ENCODE measurements at places on chromosomes 5 and 9.

DNA sequence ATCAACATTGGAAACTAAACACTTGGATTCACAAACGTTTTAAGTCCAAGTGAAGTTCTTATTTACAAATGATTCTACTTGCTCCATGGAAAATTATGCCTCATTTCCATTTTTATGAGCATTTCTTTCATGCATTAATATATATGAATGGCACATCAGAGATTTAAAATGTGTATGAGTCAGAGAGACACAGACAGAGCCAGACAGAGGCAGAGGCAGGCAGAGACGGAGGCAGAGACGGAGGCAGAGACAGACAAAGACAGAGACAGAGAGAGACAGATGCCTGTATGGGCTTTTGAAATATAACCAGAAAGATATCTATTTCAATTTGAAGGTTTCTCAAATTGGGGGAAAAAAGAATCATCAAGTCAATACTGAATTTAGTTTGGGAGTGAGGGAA, 649.0 kb downstream of the PTPRD start:
- DNase-seq, result no peak

DNA sequence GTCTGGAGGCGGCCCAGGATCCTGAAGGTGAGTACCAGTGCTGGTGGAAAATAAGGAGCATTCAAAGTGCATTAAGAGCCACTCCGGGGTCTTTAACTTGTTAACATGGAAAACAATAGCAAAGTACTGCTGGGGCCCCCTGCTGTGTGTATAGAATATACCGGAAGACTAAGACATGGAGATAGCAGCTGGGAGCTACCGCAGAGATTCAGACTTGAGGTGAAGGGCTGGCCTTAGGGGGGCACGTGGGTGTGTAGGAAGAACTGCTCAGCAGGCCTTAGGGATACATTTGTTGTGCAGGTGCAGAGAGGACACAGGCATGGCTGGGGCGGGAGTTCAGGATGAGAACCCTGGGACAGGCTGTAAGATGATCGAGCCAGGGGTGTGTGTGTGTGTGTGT, 1.2 kb upstream of the DMRT1 start:
- DNase-seq, result no peak

DNA sequence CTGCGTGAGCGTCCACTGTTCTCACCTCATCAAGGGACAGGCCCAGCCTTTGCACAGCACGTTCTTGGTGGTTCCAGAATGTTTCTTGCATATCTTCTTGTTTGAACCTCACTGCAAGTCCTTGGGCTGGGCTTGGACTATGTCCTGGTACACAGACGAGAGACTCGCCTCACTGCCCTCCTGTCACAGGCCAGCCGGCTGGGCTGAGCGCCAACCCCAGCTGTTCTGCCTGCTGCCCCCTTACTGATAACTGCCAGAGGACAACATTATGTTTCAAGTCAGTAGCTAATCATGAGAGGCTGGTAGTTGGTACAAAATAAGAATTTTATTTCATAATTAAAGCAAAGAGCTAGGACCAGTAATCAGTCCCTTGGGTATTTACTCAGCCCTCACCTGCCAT, 52.8 kb upstream of the LRRTM2 start:
- DNase-seq, result no peak

DNA sequence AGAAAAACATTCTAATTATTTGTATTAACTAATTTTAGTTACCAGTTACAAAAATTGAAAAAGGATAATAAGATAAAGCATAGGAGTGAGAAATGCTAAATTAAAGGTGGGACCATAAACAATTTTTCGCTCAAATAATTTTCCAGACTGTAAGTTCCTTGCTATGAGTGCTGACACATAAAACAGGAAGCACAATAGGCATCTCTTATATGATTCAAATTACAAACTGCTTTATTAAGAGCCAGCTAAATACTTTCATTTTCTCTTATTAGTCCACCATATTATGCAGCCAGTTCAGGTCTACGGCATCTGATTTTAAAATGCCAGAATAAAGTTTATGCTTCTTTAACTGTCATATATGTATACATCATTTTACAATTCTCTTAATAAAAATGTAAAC, 4.4 kb downstream of the RC3H2 start:
- no peak for DNase-seq

DNA sequence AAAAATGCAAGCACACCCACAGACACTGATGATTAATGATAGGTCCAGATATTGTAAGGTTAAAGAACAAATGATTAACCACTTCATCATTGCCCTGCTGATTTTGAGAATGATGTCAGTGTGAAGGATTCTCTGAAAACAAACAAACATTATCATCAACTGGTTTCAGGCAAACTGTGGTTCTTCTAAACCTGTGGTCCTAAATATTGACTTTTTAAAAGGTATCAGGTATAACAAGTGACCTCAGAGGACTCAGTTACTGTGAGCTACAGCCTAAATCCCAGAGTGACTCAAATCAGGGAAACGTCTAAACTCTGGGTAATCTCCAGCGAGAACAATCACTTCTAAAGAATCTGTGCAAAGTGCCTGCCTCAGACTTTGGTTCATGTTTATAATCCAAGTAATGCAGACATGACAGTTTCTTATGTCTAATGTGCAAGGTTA, 172.3 kb upstream of the CDH6 start:
- no peak for DNase-seq

GRCh38 chr5:140725799-140726471, 25.7 kb downstream of the ZMAT2 start:
- no peak for DNase-seq
